ENCODE measurements at places on chromosomes 13 and 19.

GRCh38 chr13:59960683-59961082 lies 203.0 kb downstream of the DIAPH3 start:
- DNase-seq: no peak

DNA sequence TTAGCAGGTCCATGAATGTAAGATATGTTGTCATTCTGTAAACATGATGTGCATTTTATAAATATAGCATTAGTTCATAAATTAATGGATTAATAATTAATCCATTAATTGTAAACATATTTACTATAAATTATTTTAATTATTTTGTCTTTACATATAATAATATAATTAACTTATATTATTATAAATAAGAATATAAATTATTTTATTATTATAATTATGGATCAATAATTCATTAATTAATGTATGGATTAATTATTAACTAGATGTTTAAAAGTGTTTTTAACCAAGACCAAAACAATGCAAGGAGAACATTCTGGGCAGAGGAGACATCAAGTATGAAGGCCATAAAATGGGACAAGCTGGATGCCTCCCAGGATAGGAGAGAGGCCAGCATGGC lies 72.0 kb downstream of the RUBCNL start:
- no peak for DNase-seq

GRCh38 chr13:52838433-52839107 lies 9.9 kb downstream of the PCDH8 start:
- DNase-seq: no peak

DNA sequence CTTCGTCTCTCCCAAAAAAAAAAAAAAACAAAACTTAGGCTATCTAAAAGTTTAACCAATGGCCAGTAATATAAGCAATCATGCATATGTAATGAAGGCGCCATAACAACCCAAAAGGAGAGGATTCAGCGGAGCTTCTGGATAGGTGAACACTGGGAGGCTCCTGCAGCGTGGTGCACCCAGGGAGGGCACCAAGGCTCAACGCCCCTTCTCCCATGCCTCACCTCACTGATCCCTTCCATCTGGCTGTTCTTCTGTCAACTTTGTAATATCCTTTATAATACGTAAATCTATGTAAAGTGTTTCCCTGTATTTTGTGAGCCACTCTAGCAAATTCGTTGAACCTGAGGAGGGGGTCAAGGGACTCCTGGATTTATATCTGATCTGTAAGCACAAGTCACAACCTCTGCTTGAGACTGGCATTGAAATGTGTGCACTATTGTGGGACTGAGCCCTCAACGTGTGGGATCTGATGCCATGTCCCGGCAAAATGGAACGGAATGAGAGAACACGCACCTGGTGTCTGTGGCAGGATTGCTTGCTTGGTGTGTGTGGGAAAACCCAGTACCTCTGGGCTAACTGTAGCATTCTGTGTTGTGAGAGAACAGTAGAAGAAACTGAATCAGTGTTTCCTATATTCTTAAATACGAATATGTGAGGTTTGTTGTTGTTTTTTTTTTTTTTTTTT lies 521 bp upstream of the ZNF665 start:
- DNase-seq: no peak

DNA sequence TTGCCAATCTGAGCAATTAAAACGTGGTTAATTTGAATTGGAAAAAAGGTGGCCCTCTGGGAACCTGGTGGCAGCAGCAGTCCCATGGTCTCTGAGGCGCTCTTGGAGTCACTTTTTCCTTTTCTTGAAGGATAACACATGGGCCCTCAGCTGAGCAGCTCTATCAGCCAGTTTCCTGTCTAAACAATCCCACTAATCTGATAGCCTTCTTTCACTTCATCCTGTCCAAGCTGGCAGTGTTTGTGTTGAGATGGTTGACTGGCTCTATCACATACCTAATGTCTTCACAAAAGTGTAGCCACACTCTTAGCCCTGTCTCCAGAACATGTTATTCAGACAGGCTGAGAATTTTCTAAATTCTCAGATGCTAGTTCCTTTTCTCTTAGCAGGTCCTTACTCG lies 10.7 kb downstream of the MZT1 start:
- no peak for DNase-seq
